ENCODE measurements at places on chromosomes 11 and 22.

DNA sequence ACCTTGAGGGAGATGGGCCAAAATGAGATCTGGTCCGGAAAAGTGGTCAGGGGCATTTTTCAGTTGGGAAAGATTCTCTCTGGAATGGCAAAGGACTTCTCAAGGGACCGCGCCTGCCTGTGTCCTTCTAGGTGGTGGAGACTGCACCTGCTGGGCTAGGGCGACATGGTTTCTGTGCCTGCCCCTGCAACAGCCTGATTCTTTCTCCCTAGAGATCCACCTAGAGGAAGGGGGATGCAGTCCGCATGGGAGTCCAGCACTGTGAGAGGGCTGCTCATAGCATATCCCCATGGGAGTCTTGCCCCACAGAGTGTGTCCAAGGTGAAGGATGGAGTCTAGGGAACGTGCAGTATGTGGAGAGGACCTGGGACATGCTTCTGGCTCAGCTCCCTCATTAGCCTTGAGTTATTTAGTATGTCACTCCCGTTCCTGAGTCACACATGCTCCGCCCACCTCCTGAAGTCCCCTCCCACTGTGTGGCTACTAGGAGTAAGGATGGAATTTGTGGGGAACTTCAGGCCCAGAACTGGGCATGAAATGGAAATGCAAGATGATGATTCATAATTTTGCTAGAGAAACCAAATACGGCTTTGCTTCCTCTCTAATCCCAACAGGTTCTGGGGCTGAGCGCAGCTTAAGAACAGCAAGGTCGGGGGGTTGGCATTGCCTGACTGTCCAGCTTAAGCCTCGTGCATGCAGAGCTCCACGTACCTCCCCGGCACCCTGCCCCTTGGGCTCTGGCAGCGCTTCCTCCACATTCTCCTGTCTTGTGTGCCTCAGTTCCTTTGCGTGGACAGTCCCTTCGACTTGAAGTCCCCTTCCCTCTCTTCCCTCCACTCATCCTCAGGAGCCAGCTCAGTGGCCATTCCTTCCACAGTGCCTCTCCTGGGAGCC is 35.0 kb downstream of the GRIK4 start:
- H3K4me3 ChIP-seq, result no peak overlapping the region
- no peaks in the 10 kb centered on the region for H3K36me3 ChIP-seq
- H3K27me3 ChIP-seq, result no peaks in the 10 kb centered on the region
- H3K27ac ChIP-seq, result no peak overlapping the region

- no peak overlapping the region for H3K27ac ChIP-seq
- no peak overlapping the region for H3K4me3 ChIP-seq
- no peak for DNase-seq
- H3K36me3 ChIP-seq, result no peaks in the 10 kb centered on the region
- no peaks in the 10 kb centered on the region for H3K27me3 ChIP-seq
- no peaks in the 10 kb centered on the region for H3K4me1 ChIP-seq
Observed at GRCh38 chr11:130737041-130737830, 179.0 kb downstream of the SNX19 start.

DNA sequence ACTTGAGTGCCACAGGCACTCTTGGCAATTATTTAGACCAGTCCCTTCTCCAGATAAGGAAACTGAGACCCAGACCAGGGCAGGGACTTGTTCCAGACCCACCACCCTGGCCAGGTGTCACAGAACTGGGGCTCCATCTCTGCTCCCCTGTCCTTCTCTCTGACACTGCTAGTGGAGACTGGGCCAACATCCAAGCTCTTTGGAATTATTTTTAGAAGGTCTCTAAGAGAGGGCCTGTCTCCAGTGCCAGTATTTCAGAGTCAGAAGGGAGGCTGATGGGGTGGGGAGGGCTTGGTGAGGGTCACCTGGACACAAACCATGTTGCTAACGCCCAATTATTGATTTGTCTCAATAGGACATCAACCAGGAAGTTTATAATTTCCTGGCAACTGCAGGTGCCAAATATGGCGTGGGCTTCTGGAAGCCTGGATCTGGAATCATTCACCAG is 32.7 kb downstream of the POLR3H start:
- peaks cover 17% of the 10 kb centered on the region for H3K4me1 ChIP-seq
- H3K4me3 ChIP-seq, result no peak overlapping the region
- no peak for DNase-seq
- H3K27me3 ChIP-seq, result no peaks in the 10 kb centered on the region

DNA sequence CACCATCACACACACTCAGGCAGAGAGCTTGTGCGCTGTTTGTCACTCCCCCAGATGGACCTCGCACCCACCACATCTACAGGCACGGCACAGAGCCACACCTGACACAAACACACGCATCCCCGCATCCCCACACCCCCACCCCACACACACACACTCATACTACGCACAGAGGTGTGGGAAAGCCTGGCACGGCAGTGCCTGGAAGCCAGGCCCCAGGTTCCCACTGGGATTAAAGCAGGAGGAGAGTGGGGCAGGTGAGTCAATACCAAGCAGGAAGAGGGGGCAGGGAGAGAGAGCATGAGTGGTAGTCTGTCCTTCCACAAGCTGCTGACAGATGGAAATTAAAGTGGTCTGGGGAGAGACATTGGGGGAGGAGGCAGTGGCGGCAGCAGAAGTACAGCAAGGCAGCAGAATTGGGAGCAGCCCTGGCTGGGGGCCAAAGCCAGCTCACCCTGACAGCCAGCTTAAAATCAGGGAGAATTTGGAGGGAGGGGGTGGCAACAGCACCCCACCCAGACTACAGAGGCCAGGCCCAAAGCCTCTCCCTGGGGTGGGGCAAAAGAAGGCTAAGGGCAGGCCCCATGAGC is 20.7 kb downstream of the TNKS1BP1 start:
- H3K27me3 ChIP-seq, result no peaks in the 10 kb centered on the region
- no peak overlapping the region for H3K4me3 ChIP-seq
- H3K27ac ChIP-seq, result no peak overlapping the region
- peaks cover 59% of the 10 kb centered on the region for H3K36me3 ChIP-seq

- no peaks in the 10 kb centered on the region for H3K27me3 ChIP-seq
- H3K36me3 ChIP-seq, result no peaks in the 10 kb centered on the region
- DNase-seq, result no peak
- H3K27ac ChIP-seq, result no peak overlapping the region
- H3K4me1 ChIP-seq, result peaks cover 4% of the 10 kb centered on the region
Observed at GRCh38 chr22:25076336-25076735, 123.3 kb upstream of the CRYBB3 start.

- DNase-seq, result no peak
- peaks cover 4% of the 10 kb centered on the region for H3K4me1 ChIP-seq
- H3K36me3 ChIP-seq, result peaks cover 25% of the 10 kb centered on the region
- H3K4me3 ChIP-seq, result no peak overlapping the region
- H3K27ac ChIP-seq, result no peak overlapping the region
- H3K27me3 ChIP-seq, result no peaks in the 10 kb centered on the region
Observed at GRCh38 chr22:29385748-29386147, 2.6 kb downstream of the AP1B1 start.

- no peaks in the 10 kb centered on the region for H3K36me3 ChIP-seq
- no peak overlapping the region for H3K4me3 ChIP-seq
Observed at GRCh38 chr22:38114484-38115398, 4.3 kb upstream of the BAIAP2L2 start.

GRCh38 chr11:360326-361280 is 8.7 kb upstream of the B4GALNT4 start:
- no peaks in the 10 kb centered on the region for H3K36me3 ChIP-seq
- H3K4me3 ChIP-seq, result no peak overlapping the region
- no peaks in the 10 kb centered on the region for H3K27me3 ChIP-seq
- H3K4me1 ChIP-seq, result peaks cover 2% of the 10 kb centered on the region

- H3K4me3 ChIP-seq, result no peak overlapping the region
- no peaks in the 10 kb centered on the region for H3K36me3 ChIP-seq
- peaks cover 4% of the 10 kb centered on the region for H3K4me1 ChIP-seq
- no peak overlapping the region for H3K27ac ChIP-seq
- no peaks in the 10 kb centered on the region for H3K27me3 ChIP-seq
- no peak for DNase-seq
Observed at GRCh38 chr11:118198370-118198769, 21.9 kb upstream of the SCN2B start.

DNA sequence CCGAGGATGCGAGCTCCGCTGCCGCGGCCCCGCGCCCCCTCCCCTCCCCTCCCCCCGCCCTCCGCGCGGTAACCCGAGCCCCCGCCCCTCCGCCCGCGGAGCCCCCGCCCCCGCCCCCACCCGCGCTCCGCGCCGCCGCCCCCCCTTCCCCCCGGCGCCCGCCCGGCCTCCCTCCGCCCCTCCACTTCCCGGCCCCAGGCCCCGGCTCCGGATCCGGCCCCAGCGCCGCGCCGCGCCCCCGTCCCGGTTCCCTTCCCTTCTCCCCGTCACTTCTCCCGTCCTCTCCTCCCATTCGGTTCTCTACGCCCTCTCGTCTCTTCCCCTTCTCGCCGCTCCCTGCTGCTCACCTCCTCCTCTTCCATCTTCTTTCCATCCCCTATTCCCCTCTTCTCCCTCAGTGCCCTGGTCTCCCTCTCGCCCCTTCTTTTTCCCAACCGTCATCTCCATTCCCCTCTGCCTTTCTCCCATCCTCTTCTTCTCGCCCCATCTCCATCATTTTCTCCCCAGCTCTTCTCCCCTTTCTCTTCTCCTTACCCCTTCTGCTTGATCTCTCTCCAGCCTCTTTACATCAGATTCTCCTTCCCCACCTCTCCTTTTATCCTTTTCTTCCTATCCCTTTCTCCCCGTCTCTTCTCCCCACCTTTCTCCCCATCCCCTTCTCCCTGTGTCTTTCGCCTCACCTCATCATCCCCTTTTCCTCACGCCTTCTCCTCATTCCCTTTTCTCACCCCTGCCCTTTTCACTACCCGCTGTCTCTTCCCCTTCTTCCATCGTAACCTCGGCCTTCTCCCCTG is at the start of gene DCHS1:
Gene DCHS1 (minus strand): TSS at position 20 of the 794 bp plus-strand sequence. CDS start 14,196 bp downstream, outside the sequence.
- peaks cover 3% of the 10 kb centered on the region for H3K27me3 ChIP-seq
- no peak within 1 kb of the TSS for H3K27ac ChIP-seq
- peak within 1 kb of the TSS; percentile 88 for H3K4me3 ChIP-seq
- H3K36me3 ChIP-seq, result no peaks in the 10 kb centered on the region
- no peak for DNase-seq

DNA sequence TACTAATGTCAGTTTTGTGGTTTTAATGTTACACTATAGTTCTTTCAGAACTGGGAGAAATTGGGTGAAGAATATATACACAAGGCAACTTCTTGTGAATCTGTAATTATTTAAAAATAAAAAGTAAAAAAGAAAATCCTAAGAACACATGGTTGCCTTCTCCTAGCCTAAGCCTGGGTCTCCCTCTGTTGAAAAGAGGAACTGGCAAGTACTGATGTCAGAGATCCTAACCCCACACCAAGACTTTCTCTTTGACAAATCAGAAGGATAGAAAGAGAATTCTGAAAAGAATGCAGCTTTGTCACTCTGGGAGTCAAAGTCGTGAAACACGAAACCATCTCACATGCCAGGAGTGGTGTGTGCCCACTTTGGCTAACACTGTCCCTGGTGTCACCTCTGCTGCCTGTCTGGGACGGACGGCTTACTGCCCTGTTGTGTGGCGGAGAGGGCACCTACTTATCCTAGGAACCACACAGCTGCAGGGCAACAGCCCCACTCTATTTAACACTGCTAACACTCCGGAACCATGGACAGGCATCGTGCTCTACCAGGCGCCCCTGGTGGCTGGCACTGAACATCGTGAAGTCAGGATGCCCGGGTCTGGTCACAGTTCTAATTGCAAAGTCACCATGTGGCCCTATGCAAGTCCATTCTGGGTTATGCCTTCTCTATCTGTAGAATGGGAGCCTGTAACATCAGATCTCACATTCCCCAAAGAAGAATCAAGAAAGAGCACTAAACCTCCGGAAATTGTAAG is 108.7 kb upstream of the CD82 start:
- H3K27ac ChIP-seq, result no peak overlapping the region
- DNase-seq, result no peak
- H3K4me3 ChIP-seq, result no peak overlapping the region
- H3K36me3 ChIP-seq, result no peaks in the 10 kb centered on the region
- peaks cover 4% of the 10 kb centered on the region for H3K27me3 ChIP-seq
- peaks cover 2% of the 10 kb centered on the region for H3K4me1 ChIP-seq
